ENCODE measurements at places on chromosomes 1 and 21.

DNA sequence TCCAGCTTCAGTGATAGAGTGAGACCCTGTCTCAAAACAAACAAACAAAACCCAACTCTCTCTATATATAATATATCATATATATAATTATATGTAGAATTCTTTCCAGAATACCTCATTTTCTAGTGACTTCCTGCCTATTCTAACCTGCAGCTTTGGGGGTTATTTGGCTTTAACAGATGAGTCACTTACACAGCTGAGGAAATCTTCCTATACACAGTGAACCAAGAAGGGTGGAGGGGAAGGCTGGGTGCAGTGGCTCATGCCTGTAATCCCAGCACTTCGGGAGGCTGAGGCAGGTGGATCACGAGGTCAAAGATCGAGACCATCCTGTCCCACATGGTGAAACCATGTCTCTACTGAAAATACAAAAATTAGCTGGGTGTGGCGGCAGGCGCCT lies 9.2 kb downstream of the RAB29 start:
- DNase-seq: no peak

GRCh38 chr1:226092965-226093364 lies 30.4 kb downstream of the H3-3A start:
- DNase-seq: no peak

GRCh38 chr21:46100020-46100419 lies 2.1 kb downstream of the COL6A2 start:
- no peak for DNase-seq

DNA sequence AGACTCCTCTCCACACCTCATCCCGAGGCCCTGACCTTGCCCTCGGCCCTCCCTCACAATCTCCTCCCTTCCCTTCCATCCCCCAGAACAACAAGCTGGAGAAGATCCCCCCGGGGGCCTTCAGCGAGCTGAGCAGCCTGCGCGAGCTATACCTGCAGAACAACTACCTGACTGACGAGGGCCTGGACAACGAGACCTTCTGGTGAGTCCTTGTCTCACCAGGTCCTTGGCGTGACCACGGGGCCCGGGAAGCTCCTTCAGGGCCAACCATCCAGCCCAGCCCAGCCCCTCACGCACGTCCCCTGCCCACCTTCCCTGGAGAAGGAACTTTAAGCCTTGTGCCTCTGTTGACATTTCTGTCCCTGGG lies 15.6 kb downstream of the PODN start:
- no peak for DNase-seq
